Stimulated activated CD8-positive, alpha-beta memory T cell treated with anti-CD3 and anti-CD28 coated beads, Interleukin-4, amount 100 ng/mL, for 1 hour (primary cell): ENCODE measurements at places on chromosomes 3 and 15.

DNA sequence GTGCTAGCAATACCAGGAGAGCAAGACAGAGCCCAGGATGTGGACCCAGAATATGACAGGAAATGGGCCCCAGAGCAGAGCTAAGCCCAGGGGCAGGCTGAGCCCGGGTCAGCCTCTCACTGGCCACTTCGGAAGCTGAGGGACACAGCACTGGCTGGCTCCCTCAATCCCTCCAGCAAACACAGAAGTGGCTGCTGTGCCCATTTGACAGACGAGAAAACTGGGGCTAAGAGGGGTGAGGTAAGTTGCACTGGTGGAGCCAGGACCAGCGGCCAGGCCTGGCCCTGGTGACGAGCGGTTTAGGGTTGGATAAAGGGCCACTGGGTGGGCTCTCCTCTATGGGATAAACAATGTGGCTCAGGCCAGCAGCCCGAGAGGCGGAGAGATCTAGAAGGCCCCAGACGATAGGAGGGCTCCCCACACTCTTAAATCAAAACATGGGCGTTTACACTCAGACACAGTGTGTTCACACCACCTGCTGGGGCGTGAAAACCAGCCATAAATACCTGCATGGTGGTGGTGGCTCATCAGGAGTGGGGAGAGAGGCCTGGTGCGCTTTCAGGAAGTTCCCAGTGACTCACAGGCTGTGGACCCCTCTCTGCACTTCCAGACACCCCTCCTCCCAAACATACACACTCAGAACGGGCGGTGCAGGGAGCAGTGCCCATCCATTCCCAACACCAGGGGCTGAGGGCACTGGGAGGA, 12.0 kb upstream of the LINGO1 start:
- DNase-seq, result no peak

DNA sequence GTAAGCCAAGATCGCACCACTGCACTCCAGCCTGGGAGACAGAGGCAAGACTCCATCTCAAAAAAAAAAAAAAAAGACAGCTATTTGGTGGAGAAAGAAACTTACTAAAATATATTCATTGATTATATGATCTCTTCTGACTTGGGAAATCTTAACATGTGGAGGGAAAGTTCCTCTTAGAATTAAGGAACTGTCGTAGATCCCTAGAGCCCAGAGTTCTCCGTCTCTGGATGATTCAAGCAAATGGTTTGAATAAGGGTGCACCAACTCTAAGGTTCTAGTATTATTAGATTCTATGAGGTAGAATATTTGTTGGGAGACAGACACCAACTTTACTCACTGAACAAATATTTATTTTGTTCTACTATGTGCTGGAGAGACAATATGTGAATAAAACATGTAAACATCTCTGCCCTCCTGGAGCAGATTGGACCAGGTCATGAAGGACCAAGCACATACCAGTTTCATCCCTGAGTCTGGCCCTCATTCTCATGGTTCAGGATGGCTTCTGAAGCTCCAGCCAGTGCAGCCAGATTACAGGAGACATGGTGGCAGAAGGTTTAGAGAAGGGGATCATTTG, 129.7 kb downstream of the MITF start:
- no peak for DNase-seq

DNA sequence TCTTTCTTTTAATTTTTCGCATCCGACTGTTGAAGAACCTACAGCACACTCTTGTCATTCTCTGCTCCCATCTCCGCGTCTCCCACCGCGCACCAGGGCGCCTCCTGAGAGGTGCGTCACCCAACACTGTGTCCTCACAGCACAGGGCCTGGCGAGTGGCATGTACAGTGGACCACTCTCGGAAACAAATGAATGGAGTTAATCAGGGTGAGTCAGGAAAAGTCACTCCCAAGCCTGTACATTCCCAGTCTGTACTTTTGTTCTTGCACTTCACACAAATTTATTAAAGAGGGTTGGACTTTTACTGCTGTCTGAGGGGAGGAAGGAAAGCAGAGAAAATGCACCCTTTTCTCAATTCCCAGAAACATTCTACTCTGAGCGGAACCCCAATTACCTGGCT, 625 bp downstream of the COL6A6 start:
- no peak for DNase-seq

GRCh38 chr15:32707436-32707835, 10.4 kb upstream of the GREM1 start:
- DNase-seq, result no peak

GRCh38 chr3:23113455-23114171, 89.5 kb upstream of the UBE2E2 start:
- no peak for DNase-seq

- DNase-seq, result no peak
Measured at GRCh38 chr3:15161133-15161532, 44.9 kb upstream of the CAPN7 start.

GRCh38 chr15:100764778-100765466, 114.7 kb upstream of the ALDH1A3 start:
- no peak for DNase-seq

GRCh38 chr3:146558781-146559180, 14.4 kb upstream of the PLSCR1 start:
- DNase-seq, result no peak

DNA sequence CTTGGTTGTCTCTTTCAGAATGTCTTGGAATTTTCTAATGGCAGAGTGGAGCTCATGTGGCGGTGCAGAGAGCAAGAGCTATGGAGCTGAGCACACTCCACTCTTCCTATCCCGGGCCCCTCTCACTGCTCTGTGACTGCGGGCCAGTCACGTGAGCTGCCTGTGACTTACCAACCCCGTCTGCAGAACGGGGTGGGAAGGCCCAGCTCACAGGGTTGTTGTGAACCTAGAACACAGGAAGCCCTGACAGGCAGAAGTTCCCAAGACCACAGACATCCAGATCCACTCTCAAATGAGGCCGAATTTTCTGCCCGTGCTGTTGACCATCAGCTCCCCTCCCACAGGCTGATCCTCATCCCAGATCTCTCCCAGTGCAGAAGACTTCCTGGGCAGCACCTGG, 35.5 kb upstream of the PLXNA1 start:
- no peak for DNase-seq

GRCh38 chr15:92005154-92005553, 151.6 kb downstream of the SLCO3A1 start:
- no peak for DNase-seq

- DNase-seq, result no peak
Measured at GRCh38 chr3:126159476-126159875, 20.9 kb downstream of the ALDH1L1 start.

DNA sequence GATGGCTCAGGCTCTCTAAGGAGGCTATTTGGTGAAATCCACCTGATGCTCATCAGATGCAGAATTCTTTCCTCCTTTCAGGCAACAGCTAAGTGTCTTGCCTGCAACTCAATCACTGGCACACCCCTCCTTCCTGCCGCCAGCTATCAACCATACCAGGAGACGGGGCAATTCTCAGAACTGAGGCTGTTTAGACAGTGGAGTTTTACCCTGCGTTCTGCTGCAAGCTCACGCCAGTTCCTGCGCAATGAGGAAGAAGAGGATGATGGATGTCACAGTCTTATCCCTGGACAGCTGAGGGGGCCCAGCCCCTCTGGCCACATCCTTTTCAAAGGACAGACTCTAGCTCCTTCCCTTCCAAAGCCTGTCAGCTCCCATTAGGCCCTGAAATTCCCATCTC, 7.0 kb upstream of the MANF start:
- no peak for DNase-seq

- DNase-seq, result no peak
Measured at GRCh38 chr3:31960793-31961431, 20.1 kb downstream of the OSBPL10 start.

- no peak for DNase-seq
Measured at GRCh38 chr3:42130007-42130328, 38.8 kb downstream of the TRAK1 start.

- DNase-seq, result no peak
Measured at GRCh38 chr3:38163841-38164642, 1.3 kb upstream of the OXSR1 start.

DNA sequence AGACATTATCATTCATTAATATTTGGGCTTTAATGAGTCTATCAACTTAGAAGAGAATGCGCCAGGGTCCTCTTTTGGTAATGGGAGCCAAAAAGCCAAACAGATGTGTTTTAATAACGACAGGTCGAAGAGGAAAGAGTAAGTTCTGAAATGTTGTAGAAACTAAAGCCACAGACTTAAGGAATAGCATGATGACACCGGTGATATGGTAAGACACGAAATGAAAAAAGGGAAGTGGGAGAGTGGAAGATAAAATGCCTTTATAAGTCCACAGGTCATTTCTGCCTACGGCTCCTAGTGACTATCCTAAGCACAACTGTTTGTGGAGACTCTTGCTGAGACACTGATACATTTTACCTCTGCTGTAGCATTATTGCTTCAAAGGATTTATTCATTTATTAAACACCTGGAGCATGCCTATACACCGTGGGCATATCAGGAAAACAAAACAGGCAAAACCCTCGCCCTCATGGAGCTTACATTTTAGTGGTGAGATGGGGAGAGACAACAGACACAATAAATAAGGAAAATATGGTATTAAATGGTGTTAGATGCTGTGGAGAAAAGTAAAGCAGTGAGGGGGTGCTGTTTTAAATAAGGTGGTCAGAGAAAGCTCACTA, 11.7 kb upstream of the CD47 start:
- no peak for DNase-seq

DNA sequence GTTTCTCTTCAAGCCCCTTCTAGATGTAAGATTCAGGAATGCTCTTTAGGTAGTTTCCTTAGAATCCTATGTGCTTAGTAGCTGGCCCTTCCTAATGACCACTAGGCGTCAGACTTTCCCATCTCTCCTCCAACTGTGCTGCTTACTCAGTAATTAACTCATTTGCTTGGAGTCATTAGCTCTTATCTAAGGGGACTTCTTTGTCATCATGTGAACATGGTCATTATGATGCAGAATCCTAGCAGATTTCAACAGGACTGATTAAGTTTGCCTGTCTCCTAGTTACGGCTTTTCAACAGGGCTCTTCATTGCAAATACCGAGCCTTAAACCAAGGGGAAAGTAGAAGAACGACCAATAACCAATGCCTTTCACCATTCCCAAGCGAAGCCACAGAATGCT, 46.4 kb downstream of the GJD2 start:
- DNase-seq, result no peak

DNA sequence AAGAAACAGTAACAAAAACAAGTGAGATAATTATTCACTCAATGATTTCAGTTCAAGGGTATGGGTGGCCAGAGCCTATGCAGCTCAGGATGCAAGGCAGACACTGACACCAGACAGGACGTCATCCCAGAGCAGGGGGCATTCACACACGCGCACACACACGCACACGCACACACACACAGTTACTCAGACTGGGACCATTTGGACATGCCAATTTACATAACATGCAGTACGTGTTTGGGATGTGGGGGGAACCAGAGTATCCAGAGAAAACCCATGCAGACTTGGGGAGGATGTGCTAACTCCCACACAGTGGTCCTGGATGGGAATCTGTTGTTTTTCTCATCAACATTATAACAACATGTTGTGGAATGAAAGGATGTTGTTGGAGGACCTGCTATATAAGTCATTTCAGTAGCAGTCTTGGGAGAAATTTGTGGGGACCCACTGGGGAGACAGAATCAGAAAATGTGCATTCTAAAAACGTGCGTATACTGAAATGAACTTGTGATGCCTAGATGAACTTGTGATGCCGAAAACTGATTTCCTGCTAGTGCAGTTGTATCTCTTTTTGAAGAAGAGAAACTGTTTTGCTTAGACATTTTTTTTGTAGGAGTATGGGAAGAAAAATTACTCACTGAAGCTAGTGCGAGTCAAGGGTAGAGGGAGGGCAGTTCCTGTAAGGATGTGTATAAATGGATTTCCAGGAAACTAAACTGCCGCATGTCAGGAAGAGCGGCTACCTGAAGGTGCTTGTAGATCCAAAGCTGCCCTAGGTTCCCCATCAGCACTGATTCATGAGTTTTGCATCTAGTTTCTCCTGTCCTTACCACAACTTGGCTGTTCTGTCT, 25.2 kb downstream of the CD200 start:
- no peak for DNase-seq

GRCh38 chr3:69505770-69506407, 120.0 kb upstream of the FRMD4B start:
- DNase-seq, result no peak

- no peak for DNase-seq
Measured at GRCh38 chr3:13480340-13481318, 523 bp downstream of the HDAC11 start.

DNA sequence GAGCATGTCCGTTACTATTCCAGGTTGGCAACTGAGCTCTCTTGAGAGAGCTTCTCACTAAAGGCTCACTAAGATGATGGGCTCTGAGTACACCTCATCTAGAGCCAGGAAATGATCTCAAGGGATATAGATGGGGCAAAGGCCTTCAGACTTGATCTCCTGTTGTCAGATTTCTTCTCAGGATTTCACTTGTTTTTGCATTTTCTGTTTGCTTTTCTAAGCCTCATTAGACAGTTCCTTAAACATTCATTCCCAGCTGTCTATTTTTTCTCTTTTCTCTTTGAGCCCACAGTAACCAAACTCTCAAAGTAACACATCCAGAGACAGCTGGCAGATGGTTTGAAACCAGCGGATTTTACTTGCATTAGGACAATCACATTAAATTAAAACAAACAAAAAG, 28.4 kb upstream of the ARL8B start:
- DNase-seq, result no peak

- DNase-seq, result no peak
Measured at GRCh38 chr3:53151465-53151864, 9.5 kb upstream of the PRKCD start.

GRCh38 chr15:83914906-83915305, 261.0 kb downstream of the ADAMTSL3 start:
- DNase-seq, result no peak

GRCh38 chr3:184566441-184567414, 5.1 kb downstream of the EPHB3 start:
- no peak for DNase-seq

- no peak for DNase-seq
Measured at GRCh38 chr3:43768381-43768973, 77.7 kb downstream of the ABHD5 start.

DNA sequence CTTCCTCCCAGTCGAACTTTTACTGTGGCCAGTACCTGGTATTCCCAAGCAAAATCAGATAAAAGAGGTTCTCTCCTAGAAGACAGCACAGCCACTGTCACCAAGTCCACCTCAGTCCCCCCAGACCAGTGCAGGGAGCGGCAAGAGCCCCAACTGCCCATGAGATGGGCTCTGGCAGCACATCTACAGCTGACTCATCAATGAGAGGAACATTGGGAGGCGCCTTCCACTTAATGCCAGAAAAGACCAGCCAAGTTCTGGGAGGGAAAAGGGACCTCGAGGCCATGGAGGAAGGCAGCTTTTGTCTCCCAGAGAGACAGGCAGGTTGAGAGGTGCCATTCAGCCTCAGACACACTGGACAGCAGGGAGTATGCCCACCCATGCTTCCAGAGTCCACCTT, 28.2 kb downstream of the POC1A start:
- DNase-seq, result no peak

DNA sequence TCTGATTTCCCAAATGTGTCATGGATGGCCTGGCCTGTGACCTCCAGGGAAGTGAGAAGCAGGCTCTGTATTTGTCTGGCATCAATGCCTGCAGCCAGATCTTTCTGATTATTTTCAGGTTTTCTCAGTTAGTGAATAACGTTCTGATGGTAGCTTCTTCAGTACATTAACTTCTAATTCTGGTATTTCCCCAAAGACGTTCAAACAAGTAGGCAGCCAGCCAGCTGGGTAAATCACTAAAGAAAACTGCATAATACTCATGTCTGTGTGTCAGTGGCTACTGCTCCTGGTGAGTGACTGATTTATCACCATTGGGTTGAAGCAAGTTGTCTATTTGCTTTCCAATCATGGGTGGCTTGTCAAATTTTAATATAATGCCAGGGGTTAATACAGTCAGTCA, 162.6 kb upstream of the PFN2 start:
- DNase-seq, result no peak
